Fibroblast of skin of left quadriceps (primary cell): ENCODE measurements at places on chromosomes 2 and 18.
A peak's percentile ranks its signal among the peaks of the same experiment; 100 is the strongest.

DNA sequence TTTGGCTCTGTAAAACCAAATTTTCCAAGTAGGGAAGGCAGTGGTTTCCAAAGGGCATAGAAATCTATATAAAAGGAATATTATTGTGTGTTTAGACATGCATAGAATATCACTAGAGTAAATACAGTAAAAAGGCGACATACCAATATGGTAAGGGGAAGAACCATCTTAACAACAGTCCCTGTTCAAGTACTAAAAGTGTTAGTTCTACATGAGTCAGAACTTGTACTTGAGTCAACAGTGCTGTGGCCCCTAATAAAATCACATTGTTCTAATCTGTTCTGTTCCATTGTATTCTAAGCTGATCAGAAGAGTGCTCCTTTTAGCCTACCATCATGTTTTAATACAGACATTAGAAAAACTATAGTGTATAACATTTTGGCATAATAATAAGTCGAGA lies 36.1 kb upstream of the TNFRSF11A start:
- no peak for DNase-seq

- DNase-seq, result peak; percentile 1
Observed at GRCh38 chr18:29874519-29875098, 1167.9 kb downstream of the DSC3 start.

- no peak for DNase-seq
Observed at GRCh38 chr2:135630488-135630887, 99.2 kb downstream of the R3HDM1 start.

DNA sequence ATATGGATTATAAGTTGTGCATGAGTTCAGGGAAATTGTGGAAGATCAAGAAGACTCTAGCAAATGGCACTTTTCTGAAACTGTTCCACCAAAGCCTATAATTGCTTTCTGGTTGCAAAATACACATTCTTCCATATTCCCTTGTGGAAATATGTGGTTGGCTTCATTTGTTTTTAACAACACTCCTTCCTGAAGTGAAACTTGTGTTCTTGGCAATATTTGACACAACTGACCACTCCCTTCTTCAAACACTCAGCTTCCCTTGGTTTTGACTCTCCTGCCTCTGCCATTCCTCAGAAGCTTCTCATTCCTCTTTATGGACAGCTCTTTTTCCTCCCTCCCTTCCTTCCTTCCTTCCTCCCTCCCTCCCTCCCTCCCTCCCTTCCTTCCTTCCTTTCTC lies 192.3 kb downstream of the PMAIP1 start:
- no peak for DNase-seq

- DNase-seq, result no peak
Observed at GRCh38 chr18:57430079-57431001, 4.8 kb upstream of the ONECUT2 start.

- DNase-seq, result no peak
Observed at GRCh38 chr2:235045973-235046343, 94.1 kb downstream of the SH3BP4 start.

GRCh38 chr2:129248198-129248597 lies 731.3 kb upstream of the RAB6C start:
- peak; percentile 32 for DNase-seq

- DNase-seq, result no peak
Observed at GRCh38 chr2:18219676-18220075, 340.8 kb downstream of the RDH14 start.

GRCh38 chr2:145156199-145156598 lies 636.3 kb upstream of the ZEB2 start:
- no peak for DNase-seq

- peak; percentile 57 for DNase-seq
Observed at GRCh38 chr2:223976635-223977226, 19.5 kb downstream of the MRPL44 start.
